ENCODE measurements at places on chromosomes 4 and X. TPM values are rescaled to one million over a fixed set of nuclear protein-coding genes. Genes with fewer than 3 reads are reported as not detected.

GRCh38 chrX:45632506-45632905 lies 431.8 kb upstream of the DIPK2B start:
- no peak for DNase-seq
- H3K4me3 ChIP-seq = no peak overlapping the region
- no peak overlapping the region for H3K27ac ChIP-seq
- no peaks in the 10 kb centered on the region for H3K27me3 ChIP-seq

DNA sequence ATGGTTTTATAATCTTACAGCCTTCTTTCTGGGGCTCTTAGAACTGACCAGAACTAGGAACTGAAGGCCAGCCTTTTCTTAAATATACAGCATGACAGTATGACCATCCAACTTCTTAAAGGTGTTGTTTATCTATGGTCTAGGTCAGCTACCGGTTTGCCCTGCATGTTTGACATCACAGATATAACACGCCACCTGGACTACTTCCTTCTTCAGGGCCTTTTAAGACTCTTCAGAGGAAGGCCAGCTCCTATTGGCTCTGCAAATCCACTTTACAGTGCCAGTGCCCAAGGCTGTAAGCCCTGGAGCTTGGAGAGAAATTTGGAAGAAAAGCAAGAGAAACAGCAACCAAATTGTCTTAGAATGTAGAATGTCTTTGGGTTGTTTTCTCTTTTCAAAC lies 185.5 kb downstream of the MGST2 start:
- H3K4me3 ChIP-seq = no peak overlapping the region
- no peak overlapping the region for H3K27ac ChIP-seq
- no peak for DNase-seq
- no peaks in the 10 kb centered on the region for H3K4me1 ChIP-seq
- H3K27me3 ChIP-seq = no peaks in the 10 kb centered on the region

- no peaks in the 10 kb centered on the region for H3K4me1 ChIP-seq
- DNase-seq = no peak
- no peaks in the 10 kb centered on the region for H3K36me3 ChIP-seq
Measured at GRCh38 chr4:53744446-53745160, 153.3 kb upstream of the LNX1 start.

- H3K27ac ChIP-seq = no peak overlapping the region
- no peaks in the 10 kb centered on the region for H3K36me3 ChIP-seq
- H3K4me3 ChIP-seq = no peak overlapping the region
- H3K4me1 ChIP-seq = peaks cover 12% of the 10 kb centered on the region
- H3K27me3 ChIP-seq = no peaks in the 10 kb centered on the region
- DNase-seq = no peak
Measured at GRCh38 chr4:53963336-53963735, 101.1 kb downstream of the CHIC2 start.

- H3K27ac ChIP-seq = no peak overlapping the region
- DNase-seq = peak; percentile 11
- H3K36me3 ChIP-seq = no peaks in the 10 kb centered on the region
- H3K4me1 ChIP-seq = no peaks in the 10 kb centered on the region
Measured at GRCh38 chrX:136260776-136261175, 9.6 kb upstream of the MAP7D3 start.

DNA sequence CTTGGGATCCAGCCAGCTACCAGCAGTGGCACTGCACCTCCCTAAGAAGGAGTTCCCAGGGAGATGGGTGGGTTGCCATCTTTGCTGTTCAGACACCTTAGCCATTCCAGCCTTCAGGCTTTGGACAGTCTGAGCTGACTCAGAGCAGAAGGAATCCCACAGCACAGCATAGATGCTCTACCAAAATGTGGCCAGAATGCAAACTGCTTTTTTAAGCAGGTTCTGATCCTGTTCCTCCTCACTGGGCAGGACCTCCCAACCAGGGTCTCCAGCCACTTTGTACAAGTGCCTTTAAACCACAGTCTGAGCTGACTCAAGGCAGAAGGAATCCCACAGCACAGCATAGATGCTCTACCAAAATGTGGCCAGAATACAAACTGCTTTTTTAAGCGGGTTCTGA lies 209.0 kb downstream of the NPNT start:
- no peaks in the 10 kb centered on the region for H3K27me3 ChIP-seq
- H3K36me3 ChIP-seq = peaks cover 6% of the 10 kb centered on the region
- no peak overlapping the region for H3K27ac ChIP-seq

UNC5C gene
- 33.2 TPM for total RNA-seq

DNA sequence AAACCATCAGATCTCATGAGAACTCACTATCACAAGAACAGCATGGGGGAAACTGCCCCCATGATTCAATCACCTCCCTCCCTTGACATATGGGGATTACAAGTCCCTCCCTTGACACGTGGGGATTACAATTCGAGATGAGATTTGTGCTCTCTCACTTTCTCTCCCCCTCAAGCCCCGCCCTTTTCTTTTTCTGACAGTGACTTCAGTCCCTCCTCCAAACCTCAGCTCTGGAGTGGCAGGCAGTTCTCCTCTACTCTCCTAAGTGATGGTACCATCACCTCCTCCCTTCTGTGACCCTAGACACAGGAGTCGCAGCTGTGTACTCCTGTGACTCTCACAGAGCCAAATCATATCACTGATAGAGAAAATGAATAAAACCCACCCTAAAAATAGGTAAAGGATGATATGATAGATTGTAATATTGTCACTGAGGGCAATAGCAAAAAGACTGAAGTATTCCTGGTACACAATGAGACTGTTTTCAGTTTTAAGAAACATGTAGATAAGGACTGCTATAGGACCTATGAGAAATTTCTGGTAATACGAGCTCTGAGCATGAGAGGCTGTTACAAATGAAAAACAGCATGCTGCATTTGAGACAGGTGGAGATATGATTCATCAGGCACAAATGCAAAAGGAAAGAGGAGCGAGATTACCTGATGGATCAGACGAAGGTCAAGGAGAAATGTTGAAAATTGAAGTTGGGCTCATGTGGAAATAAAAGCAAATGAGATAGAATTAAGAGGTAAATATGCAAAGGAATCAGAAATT lies 101.2 kb upstream of the CBLL2 start:
- H3K4me3 ChIP-seq = no peak overlapping the region
- H3K4me1 ChIP-seq = no peaks in the 10 kb centered on the region
- no peaks in the 10 kb centered on the region for H3K36me3 ChIP-seq
- no peaks in the 10 kb centered on the region for H3K27me3 ChIP-seq

- DNase-seq = no peak
- no peak overlapping the region for H3K4me3 ChIP-seq
- no peaks in the 10 kb centered on the region for H3K27me3 ChIP-seq
- H3K4me1 ChIP-seq = no peaks in the 10 kb centered on the region
- no peak overlapping the region for H3K27ac ChIP-seq
Measured at GRCh38 chr4:172851534-172851933, 317.1 kb upstream of the GALNT7 start.

DNA sequence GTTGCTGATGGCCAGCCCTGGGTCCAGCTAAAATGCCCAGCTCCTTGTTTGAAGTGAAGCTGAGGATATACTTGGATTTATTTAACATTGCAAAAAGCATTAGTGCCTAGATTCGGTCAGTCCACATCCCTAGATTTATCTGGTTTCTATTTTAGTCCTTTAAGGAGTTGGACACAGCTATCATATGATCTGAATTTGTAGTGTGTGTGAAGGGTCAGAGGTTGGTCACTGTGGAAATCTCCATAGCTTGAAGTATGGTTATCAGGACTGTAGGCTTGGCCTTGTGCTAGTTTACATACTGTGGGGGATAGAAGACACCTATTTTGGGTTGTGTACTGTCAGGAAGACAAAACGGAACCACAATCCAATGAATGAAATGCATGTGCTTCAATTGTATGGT lies 28.8 kb downstream of the NLGN3 start:
- no peaks in the 10 kb centered on the region for H3K27me3 ChIP-seq
- no peak overlapping the region for H3K27ac ChIP-seq
- H3K4me3 ChIP-seq = no peak overlapping the region
- no peak for DNase-seq
- peaks cover 15% of the 10 kb centered on the region for H3K36me3 ChIP-seq

GRCh38 chr4:145773581-145774234 lies 93.8 kb downstream of the C4orf51 start:
- no peak for DNase-seq
- H3K36me3 ChIP-seq = peaks cover 18% of the 10 kb centered on the region
- H3K27me3 ChIP-seq = no peaks in the 10 kb centered on the region
- H3K27ac ChIP-seq = no peak overlapping the region

DNA sequence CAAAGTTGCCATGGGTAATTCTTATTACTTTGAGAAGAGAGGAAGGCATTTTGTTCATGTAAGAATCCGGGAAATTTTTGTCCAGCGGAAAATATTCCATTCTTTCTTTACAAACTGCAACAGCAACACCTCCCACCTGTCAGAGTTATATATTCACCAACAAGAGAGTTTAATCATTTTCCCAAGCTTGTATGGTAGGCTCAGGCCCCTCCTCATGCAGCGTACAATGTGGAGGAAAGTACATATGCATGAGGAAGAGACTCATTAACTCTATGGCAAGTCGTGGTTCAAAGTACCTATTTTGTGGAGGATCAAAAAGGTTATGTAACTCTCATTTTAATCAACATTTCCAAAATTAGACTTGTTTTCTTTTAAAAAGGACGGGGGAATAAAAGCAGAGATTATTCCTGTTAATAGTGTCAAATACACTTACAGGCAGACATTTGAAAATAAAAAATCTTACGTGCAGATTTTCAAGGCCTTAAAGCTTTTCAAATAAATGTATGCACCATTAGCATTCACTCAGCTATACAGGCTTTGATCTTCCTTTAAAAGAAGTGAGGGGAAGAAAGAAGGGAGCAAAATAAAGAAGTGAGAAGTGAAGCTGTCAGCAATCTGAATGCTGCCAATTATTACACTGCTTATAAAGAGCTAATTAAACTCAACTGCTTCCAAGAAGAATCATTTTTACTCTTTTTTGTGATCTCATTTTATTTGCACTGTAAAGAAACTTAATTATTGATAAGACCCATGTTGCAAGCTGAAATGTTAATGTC lies 204.8 kb downstream of the FAT4 start:
- H3K27me3 ChIP-seq = no peaks in the 10 kb centered on the region
- H3K27ac ChIP-seq = no peak overlapping the region
- H3K4me1 ChIP-seq = no peaks in the 10 kb centered on the region
- no peaks in the 10 kb centered on the region for H3K36me3 ChIP-seq

NAP1L2 gene
- total RNA-seq = 57.0 TPM

TMEM150C gene
- 16.8 TPM for total RNA-seq

SASH3 gene
- 8.2 TPM for total RNA-seq

DNA sequence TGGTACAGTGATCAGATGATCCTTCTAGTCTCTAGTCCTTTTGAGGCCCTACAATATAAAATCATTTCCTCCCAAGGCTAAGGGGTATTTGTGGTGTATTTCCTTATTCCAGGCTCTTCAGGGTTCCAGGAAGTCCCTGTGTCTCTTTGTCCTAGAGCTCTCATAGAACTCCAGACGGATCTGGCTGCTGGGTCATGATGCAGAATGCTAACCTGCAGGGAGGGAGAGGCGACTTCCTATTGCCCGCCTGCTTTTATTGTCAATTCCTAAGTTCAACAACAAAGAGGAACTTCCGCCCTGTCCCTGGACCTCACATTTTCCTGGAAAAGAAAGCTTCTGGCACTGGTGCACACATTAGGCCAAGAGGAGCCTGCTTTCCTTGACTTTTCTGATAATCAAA lies 45.9 kb upstream of the ZNF827 start:
- no peak for DNase-seq
- no peak overlapping the region for H3K27ac ChIP-seq
- H3K4me1 ChIP-seq = no peaks in the 10 kb centered on the region

DNA sequence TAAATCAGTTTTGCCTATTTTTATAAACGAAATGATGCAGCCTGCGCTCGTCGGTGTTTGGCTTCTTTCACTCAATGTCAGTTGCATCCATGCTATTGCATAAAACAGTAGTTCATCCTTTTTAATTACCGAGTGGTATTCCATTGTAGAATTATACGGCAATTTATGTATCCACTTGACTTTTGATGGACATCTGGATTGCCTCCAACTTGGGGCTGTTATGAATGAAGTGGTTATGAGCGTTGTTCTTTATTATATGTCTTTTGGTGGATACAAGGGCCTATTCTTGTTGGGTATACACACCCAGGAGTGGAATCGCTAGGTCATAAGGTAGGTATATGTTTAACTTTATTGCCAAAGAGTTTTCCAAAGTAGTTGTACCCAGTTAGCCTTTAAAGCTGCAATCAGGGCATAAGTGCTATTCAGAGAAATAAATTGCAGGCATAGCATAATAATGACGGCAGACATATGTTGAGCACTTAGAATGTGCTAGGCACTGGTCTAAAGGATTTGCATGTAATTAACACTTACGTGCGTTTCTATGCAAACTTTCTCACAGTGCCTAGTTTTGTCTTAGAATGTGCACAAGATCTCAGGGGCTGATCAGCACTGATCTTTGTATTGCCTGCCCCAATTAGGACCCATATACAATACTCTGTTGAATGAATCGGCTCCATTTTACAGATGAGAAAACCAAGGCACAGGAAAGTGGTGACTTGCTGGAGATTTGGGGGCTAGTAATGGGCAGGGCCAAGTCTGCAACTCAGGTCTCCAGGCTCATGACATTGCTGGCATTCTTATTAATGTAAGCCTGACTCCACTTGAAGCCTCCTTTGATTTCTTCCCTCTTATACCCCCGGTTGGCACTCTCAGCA lies 407.0 kb downstream of the BCOR start:
- H3K4me3 ChIP-seq = no peak overlapping the region
- H3K27me3 ChIP-seq = peaks cover 10% of the 10 kb centered on the region
- no peak for DNase-seq
- H3K4me1 ChIP-seq = peaks cover 28% of the 10 kb centered on the region

DNA sequence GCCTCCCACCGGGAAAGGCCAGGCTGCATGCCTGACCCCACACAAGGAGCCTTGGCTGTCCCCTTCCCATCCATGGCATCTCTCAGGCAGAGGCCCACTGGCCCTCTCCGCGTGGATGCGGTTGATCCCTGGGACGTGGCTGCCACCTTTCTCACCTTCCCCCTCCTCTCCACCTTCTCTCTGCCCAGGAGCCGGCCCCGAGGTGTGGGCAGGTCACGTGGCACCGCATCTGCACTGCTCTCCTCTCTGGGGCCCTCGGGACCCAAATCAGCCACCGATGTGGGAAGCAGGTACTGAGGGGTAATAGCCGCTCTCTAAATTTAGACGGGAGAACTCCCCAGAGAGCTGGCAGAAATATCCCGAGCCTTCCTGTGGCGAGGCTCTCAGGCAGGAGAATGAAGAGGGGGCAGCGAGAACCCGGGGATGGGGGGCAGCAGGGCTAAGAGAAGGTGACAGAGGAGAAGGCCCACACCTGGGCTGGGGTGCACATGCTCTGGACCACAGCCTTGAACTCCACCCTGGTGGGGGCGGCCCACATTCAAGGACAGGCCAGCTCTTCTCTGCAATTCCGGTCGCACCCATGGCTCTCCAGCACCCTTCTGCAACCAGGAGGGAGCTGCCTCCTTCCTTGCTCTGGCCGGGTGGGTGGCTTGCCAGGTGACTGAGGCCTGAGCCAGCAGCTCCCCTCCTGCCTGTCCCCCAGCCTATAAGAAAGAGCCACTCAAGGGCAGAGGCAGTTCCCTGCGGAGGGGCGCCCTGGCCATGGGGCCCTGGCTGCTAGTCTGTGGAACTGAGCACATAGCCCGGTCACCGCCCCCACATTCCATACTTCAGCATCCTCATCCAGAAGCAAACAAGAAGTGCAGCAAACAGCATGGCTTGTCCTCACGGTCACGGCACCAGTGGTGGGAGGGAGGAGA lies 9.6 kb upstream of the DUSP9 start:
- no peak for DNase-seq
- peaks cover 7% of the 10 kb centered on the region for H3K4me1 ChIP-seq
- no peak overlapping the region for H3K27ac ChIP-seq
- H3K36me3 ChIP-seq = no peaks in the 10 kb centered on the region
- no peak overlapping the region for H3K4me3 ChIP-seq

HTR2C gene
- 47.4 TPM for total RNA-seq

CTAG2 gene
- not detected for total RNA-seq

PRSS12 gene
- 15.9 TPM for total RNA-seq
